ENCODE measurements at places on chromosomes 7 and 10.
A peak's percentile ranks its signal among the peaks of the same experiment; 100 is the strongest.

- DNase-seq: peak; percentile 57
These were observed 45.7 kb downstream of the RHOBTB1 start for GRCh38 chr10:60898321-60898720.

DNA sequence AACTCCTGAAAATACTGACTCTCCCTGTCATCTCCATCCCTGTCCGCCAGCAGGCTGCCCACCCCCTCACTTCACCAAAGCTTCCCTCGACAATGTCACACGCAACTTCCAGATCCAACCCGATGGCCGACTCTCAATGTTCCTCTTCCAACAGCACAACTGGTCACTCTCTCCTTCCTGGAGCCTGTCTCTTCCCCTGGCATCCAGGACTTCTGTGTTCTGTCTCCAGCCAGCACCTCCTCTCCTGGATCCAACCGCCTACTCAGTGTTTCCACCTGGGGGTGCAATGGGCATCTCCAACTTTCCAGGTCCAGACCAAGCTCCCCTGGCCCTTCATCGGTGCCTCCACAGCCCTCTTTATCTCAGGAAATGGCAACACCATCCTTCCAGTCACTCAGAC, 8.6 kb downstream of the CPA5 start:
- no peak for DNase-seq

GRCh38 chr10:123297175-123297574, 143.0 kb downstream of the BUB3 start:
- no peak for DNase-seq

- DNase-seq: no peak
These were observed 14.2 kb downstream of the FBH1 start for GRCh38 chr10:5904227-5904626.

DNA sequence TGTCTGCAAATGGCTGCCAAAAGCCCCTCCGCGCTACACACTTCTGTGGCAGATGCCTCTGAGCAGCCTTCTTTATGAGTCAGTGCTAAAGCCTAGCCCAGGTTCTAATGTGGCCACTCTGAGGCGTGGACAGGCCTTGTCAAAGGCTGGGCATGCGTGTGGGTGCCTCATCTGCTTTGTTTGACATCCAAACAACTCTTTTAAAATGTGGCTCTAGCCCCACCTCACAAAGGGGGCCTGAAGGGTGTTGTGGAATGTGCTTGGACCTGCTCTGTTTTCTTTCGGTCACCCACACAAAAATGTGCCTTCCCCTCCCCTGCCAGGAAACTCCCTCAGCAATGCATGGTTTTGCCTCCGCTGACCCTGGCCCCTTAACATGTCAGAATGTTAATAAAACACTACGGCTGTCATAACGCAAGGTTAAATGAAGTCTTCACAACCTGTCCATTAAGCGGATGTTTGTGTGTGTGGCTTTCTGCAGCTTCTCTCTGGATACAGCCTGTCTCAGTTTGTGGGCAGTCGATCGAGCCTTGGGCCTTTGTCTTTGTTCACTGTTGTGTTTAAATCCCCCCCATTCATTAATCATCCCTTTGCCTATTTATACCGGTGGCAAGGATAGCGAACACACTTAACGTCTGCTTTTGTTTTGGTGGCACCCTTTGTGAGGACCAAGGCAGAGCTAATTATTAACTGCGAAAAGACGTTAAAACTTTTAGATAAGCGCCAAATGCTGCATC, 718.9 kb downstream of the LRMDA start:
- peak; percentile 46 for DNase-seq

DNA sequence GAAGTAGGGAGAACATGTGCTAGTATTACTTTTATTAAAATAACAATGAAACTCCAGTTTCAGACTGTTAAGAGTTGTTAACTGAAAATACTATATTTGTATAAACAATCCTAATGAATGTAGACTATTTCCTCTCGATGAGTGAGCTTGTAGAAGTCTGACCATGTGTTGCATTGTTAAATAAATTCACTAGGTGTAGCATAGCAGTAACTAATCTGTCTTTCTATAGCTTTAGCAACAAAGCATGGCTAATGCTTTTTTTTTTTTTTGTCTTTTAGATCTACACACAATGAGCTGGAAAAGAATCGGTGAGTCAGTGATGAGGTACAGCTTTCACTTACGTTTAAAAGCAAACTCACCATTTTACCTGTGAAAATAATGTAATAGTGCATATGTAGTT, 37.1 kb downstream of the MXI1 start:
- DNase-seq: no peak

DNA sequence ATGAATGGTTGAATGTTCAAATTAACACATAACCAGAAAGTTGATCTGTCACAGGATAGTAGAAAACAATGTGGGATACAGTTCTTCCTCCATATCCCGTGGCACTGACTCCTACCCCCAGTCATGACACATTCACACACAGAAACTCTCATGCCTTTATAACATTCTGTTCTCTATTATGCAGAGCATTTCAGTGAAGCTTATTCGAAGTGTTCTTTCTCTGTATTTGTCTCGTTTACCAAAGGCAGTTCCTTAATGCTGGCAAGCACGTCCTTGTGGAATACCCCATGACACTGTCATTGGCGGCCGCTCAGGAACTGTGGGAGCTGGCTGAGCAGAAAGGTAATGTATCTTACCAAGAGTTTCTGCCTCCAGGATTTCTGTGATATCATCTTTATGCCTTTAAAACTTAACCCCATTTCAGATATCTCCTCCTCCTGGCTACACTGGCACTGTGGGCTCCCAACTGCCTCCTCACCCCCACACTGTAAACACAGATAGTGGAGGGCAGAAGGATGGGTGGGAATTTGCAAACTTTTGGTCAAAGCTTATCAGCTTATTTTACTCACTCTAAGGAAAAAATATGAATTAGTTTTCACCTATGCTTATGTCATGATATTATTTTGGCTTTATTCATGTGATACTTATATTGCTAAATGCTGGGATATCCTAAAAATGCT, 34.1 kb downstream of the BLVRA start:
- no peak for DNase-seq

DNA sequence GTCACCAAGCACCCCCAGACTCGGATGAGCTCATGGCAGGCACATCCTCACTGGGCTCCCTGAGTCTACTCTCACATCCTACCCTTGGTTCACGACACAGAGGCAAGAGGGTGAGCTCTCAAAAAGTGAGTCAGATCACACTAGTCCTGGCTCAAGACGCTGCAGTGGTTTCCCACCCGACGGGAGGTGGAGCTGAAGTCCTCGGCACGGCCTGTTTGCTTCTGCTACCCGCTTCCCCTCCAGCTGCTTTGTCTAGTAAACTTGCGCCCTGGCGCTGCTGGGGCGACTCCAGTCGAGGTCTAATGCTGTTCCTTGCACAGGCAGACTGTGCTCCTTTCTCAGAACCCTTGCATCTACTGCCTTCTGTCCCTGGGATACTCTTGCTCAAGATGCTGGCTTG, 13.5 kb upstream of the SFMBT2 start:
- DNase-seq: no peak

GRCh38 chr10:31706464-31707092, 222.1 kb downstream of the ARHGAP12 start:
- DNase-seq: no peak

- DNase-seq: no peak
These were observed 86.1 kb downstream of the LHPP start for GRCh38 chr10:124547647-124548168.

DNA sequence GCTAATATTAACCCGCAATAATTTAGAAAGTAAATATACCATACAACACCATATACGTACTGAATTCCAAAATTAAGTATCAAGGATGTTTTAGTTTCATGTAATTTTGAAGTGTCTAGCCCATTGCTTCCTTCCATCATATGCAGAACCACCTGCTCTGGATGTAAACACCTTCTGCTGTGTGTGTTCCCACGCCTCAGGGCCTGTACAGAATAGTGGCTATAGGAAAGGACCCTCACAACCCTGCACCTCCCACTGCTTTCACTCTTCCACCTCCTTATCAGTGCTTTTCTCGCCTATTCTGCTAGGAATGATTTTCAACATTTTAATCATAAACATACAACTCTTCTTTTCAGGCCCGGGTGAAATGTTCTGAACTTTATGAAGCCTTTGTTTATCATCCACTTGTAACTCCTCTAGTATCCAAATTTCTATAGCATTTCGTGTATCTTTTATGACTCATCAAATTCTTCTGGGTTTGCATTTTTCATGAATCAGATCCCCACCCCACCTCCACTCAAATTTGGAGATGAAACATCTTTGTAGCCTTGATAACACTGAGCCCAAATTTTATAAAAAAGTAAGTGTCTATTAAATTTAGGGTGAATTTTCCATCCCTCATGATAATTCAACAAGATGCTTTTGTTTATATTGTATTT, 1106.8 kb upstream of the C7orf33 start:
- peak; percentile 56 for DNase-seq

- no peak for DNase-seq
These were observed 19.0 kb downstream of the TES start for GRCh38 chr7:116229366-116229765.

- no peak for DNase-seq
These were observed 18.5 kb upstream of the FAM133B start for GRCh38 chr7:92608380-92609322.

- DNase-seq: peak; percentile 58
These were observed 123.6 kb downstream of the RNF216 start for GRCh38 chr7:5657901-5658300.

DNA sequence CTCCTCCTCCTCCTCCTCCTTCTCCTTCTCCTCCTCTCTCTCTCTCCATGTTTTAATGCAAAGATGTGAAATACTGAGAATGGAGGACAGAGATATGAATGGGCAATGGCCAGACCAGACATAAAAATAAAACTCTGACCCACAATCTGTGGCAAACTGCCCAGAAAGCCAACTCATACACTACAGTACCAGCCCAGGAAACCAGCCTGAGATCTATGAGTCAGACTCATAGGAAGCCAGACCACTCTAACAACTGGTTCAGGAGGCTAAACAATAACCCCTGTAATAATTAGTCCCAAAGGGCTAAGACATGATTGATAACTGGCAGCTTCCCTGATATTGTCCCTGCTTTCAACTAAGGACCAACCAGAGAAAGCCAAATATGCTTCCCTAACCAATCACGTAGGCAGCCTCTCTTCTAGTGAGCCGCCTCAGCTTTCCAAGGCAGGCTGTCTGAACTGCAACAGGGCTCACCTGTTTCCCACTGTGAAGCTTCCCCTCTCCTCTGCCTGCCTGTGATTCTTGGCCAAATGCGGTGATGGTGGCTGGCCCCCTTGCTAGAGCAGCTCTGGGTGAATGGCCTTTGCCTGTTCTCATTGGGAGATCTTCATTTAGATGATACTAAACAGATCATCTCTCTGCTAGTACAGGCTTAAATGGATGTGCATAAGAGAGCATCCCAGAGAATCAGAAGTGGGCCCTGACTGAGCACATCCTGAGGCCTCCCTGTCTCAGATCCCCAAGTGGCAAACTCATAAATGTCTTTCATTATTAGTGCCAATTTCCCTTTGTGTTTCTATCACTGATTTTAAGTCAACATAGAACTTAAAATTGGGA, 817.6 kb downstream of the TNS3 start:
- peak; percentile 99 for DNase-seq
